Activated CD4-positive, alpha-beta T cell treated with anti-CD3 and anti-CD28 coated beads, Interleukin-2, amount 50 U/mL, for 48 hours (primary cell): ENCODE measurements at places on chromosomes 1 and 21.

DNA sequence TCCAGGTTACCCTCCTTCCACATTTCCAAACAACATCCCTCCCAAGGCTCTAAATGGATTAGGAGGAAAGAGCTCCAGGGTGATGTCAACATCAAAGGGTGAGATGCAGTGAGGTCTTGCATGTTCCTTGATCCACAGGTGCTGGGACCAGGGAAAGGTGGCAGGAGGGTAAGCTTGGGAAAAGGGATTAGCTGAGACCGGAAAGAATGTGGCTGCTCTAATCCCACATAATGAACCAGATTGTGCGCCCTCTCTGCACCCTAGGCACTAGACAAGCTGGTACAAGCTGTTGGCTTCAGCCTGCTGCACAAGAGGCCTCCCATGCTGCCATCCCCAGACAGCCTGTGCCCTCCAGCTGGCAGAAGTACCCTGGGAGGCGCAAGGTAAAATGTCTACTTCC lies 34.9 kb downstream of the PLXNA2 start:
- no peak for DNase-seq

DNA sequence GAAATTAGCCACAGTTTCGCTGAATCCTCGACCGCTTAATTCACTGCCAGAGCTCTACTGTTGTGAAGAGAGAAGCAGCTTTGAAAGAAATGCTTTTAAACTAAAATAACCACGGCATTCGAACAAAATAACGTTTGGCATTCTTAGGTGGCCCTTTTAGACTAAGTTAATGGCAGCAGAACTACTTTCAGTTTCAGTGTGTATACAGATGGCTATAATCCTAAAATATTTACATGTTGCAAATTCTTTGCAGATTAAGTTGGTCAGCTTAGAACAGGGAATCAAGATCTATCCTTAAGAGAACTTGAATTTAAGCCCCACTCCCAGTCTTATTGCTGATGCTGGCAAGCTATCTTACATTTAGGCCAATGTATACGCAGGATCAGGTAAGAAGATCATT lies 62.7 kb downstream of the ADSS2 start:
- DNase-seq: no peak

GRCh38 chr1:189117072-189117770 lies 1360.4 kb downstream of the BRINP3 start:
- DNase-seq: no peak

DNA sequence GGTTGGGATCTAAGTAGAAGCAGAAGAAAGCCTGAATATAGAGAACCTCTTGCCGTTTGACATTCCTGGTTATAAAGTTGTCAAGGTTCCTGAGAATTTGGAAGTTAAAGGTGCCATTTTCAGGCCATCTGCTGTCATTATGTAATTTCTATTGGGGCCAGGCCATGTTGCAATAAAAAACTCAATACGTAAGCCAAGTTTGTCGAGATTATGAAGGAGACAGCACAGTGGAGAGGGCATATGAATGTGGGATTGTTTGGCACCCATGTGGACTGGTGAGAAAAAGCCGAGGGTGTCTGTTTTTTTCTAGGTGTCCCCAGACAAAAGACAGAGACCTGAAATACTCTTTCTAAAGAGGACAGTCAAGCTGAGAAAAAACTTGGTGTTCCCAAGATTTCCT lies 18.8 kb upstream of the HSD3B1 start:
- no peak for DNase-seq

DNA sequence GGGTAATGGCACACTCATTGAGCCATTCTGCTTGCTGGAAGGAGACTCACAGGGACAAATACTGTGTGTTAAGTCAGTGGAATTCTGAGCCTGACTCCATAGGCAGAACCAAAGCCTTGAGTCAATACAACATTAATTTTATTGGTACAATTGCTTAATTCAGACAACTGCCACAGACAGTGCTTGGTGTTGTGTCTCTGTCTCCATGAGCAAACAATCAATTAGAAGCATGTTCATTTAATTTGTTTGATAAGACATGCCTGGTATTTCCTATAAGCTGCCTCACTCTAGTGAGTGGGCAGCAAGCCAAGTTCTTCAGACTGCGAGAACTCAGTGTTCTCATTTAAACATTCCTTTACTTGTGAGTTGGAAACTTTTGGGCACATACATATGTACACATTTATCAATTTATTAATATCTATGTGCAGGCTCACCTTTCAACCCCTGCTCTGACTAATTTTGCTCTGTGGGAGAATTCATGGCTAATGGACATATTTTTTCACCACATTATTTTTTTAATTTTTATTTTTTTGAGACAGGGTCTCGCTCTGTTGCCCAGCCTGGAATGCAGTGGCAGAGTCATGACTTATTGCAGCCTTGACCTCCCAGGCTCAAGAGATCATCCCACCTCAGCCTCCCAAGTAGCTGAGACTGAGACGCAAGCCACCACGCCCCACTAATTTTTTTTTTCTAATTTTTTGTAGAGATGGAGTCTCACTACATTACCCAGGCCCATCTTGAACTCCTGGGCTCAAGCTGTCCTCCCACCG lies 4.5 kb upstream of the SRSF10 start:
- DNase-seq: no peak

DNA sequence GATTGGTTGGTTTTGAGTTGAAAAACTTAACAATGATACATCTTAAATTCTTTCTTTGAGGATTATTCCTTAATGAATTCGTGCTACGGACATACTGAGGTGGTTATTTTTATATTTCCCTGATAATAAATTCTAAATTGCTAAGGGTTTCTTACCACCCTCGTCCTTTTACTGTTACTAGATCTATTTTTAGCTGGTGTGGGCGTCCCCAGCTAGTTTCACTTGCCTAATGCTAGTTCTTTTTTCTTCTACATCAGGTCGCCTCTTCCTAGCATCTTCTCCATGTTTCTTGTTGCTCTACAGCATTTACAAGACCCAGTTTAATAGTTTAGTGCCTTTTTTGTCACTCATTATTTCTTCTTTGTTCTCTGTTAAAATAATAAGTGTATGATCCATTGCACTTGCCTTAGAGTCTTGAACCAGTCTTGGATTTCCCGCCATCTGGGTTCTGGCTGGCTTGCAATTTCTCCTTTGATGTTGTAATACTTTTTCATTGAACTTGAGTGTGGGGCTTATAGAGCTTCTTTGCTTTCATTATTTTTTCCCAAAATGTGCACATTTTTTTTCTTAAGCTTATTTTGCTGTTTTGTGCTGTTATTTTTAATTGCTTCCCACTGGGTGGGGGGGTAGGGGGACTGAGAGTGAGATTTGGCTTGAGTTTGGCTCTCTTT lies 677 bp upstream of the HSD11B1 start:
- DNase-seq: no peak

- no peak for DNase-seq
Measured at GRCh38 chr1:165327538-165327937, 29.0 kb downstream of the LMX1A start.

- DNase-seq: no peak
Measured at GRCh38 chr1:228494970-228495853, 8.0 kb downstream of the RNF187 start.

DNA sequence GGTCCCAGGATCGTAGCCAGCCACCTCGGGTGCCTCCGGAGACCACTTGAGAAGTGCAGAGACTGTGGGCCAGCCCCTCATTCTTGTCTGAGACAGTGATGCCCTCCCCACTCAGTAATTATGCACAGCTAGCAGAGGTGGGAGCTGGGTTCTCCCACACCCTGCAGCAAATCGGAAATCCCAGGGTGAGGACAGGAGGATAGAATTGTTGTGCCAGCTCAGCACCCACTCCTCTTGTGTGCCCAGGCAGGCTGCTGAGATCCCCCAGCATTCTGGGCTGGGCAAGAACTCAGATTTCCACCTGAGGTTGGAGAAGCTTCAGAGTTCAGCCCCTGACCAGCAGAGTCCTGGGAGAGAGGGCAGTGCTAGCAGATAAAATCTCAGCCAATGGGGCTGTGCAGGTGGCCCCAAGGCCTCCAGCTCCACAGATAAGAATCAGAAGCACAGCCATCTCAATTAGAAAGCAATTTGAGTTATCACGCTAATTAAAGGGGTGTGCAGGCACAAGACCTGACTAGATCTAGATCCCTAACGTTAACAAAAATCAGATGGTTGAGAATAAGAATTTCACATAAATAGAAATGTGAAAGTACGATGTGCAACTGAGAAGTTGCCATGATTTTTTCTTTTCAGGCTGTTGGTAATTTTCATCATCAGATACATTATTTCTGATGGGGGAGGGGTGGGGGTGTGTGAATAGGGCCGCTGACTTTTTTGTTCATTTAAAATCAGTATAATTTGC lies 45.5 kb upstream of the IRF2BP2 start:
- DNase-seq: no peak

GRCh38 chr1:93753791-93754763 lies 72.4 kb upstream of the BCAR3 start:
- DNase-seq: no peak

GRCh38 chr1:41981796-41982195 lies 63.1 kb upstream of the HIVEP3 start:
- no peak for DNase-seq
